BJ (cell line): ENCODE measurements at places on chromosomes 7 and 10.

DNA sequence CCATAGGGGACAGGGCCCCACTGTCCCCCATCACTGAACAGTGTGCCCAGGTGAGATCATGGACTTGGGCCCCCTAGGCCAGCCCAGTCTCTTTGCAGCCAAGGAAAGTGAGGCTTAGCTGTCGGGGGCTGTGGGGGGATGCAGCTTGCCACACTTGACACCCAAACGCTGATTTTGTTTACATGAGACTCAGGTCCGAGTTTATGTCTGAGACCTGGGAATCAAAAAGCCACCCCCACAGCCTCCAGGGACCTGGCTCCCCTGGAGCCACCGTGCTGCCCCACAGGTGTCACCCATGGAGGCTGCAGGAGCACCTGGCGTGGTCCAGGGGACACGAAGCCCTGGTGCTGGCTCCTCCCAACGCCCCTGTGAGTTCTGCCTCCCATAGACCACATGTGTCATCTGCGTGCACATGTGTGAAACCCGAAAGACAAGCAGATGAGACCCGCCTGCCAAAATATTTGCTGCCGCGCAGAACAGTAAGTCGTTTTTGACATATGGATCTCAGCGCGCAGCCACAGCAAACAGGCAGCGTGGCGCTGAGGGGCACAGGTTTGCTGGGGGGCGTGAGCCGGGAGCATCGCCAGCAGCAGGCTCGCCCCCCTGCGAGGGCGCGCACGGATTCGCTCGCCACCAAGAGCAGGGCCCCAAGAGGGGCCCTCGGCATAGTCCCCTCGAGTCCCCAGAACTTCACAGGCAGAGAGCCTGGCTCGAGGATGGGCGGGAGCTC lies 112.3 kb downstream of the LHPP start:
- no peak for DNase-seq

DNA sequence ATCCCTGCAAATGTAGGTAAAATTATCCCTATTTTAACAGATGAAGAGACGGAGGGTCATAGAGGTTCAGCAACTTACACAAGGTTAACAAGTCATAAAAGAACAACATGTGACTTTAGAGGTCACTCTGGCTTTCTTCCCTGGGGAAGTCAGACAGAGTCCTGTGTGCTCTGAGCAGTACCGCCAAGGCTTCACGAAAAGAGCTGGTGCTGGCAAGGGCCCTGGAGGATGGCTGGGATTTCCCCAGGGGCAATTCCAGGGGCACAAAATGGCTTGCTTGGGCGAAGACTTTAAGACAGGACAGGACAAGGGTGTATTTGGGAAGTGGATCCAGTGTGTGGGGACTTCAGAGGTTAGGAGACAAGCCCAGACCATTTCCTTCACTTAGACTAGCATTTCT lies 144.1 kb downstream of the PIP4K2A start:
- no peak for DNase-seq

GRCh38 chr10:125054669-125055268 lies 105.6 kb downstream of the CTBP2 start:
- no peak for DNase-seq

- DNase-seq = no peak
These were observed 23.8 kb upstream of the GLCCI1 start for GRCh38 chr7:7944619-7945282.
